DMS53 (cell line): ENCODE measurements at places on chromosomes 7 and 10.

DNA sequence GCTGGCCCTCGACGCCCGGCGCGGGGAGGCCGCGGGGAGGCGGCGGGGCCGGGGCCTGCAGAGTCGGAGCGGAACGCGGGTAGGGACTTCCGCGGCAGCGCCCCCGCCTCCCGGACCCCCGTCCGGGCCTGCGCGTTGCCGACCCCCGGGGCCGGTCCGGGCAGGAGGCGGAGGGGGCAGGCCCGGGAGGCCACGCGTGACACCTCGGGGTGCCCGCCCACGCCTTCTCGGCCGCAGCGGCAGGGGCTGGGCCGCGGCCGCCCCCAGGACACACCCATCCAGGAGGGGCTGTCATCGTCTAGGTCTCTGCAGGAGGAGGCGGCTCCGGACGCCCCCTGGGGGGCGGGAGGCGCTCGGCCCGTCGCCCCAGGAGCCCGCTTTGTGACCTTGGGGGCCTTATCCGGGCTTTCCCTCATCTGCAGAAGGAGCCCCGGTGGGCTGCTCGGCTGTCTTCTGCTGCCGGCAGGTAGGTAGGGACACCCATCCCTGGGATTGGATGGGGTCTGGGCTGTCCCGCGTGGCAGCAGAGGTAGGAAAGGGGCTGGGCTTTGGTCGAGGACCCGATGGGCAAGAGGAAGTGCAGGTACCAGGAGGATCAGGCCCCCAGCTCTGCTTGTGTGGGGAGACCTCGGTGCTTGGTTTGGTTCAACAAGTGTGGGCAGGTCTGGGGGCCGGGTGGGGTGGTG, 569 bp downstream of the ZNF316 start:
- peak; percentile 71 for DNase-seq

GRCh38 chr7:148967032-148967372, 61.3 kb downstream of the PDIA4 start:
- DNase-seq = no peak

DNA sequence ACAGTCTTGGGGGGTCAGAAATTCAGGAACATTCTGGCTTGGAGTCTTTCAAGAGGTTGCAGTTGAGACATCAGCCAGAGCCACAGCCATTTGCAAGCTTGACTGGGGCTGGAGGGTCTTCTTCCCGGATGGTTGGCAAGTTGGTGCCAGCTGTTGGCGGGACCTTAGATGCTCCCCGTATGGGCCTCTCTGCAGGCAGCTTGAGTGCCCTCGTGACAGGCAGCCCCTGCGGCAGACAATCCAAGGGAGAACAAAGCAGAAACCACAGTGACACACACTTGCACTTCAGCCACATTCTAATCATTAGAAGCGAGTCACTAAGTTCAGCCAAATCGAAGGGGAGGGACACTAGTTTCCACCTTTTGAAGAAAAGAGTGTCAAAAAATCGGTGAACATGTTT, 59.4 kb upstream of the MXI1 start:
- peak; percentile 47 for DNase-seq

DNA sequence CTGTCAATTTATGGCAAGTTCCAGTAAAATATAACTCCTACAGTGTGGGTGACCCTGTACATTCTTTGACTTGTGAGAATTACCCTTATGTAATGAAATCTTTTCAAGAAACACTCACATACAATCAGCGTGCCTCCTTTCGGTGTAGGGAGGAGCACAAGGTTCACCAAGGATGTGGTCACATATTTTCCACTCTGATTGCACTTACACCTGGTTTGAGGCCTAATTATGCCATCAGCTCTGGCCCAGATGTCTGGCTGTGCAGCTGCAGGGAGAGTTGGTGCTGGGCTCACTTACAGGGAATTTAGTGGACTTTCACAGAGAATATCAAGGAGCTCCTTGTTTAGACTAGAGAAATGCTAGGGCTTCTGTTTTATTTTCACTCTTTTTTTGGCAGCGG, 146.0 kb upstream of the STEAP4 start:
- no peak for DNase-seq

DNA sequence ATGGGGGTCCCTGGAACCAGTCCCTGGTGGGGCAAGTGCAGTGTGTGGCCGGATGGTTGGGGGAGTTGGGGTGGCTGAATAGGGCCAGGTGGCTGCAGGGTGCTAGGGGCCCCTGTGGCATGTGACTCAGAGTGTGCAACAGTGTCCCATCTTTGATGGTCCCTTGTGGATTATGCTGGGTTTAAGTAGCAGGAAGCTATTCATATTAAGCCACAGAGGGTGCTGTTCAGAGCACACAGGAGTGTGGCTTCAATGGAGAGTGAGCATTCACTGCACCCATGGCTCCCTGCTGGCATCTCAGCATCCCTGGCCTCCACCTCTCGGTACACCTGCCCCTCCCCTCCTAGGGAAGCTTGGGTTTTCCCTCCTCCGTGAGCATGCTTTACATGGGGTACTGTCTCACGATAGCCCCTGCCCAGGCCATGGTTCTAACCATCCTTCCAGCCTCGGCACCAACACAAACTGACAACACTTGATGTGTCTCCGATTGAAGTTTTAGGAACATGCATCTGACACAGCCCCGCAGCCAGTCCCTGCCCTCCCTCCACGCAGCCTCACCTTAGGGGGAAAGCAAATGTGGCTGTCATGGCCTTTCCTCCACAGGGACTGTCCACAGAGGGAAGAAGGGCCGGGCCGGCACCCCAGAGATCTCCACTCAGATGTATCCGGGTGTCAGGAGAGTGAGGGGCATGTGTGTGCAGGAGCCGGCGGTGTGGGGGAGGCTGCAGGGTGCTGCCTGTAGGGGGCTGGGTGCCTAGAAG, 30.4 kb upstream of the PPIF start:
- peak; percentile 33 for DNase-seq

- DNase-seq = peak; percentile 94
Measured at GRCh38 chr7:30594048-30594539, 584 bp upstream of the GARS1 start.

DNA sequence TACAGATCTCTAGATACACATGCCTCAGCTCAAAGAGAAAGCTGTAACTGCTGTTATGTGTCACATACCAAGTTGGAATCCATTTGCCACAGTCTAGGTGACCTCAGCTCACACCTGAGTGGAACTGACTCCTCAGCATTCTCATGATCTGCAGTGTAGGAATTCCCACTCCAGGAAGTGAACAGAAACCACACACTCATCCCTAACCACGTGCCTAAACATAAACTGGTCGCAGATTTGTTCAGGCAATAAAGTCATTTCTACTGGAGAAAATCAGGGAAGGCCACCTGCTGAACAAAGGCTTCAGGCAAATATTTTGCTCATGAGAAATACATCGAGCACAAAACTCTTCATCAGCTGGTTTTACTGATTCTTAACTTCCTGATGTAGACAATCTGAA, 23.0 kb upstream of the ZMYND11 start:
- DNase-seq = peak; percentile 68

DNA sequence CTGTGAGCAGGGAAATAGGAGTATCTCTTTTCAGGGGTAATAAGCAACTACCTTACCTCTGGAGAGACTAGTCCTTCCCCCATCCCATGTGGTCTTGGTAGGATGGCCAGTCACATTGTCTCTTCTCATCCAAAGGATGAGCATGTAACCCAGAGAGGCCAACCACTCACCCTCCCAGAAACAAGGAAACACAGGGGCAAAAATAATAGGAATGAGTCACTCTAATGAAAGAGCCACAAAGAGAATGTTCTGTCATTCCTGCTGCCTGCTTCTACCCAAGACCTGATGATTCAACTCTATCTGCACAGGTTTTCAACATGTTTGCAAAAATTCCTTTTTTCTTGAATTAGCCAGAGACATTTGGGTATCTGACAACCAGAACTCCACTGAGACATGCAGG, 99.3 kb upstream of the NFE2L3 start:
- peak; percentile 96 for DNase-seq

GRCh38 chr10:57790703-57791102, 477.0 kb downstream of the IPMK start:
- DNase-seq = no peak

GRCh38 chr7:47183862-47184590, 397.9 kb downstream of the TNS3 start:
- no peak for DNase-seq

DNA sequence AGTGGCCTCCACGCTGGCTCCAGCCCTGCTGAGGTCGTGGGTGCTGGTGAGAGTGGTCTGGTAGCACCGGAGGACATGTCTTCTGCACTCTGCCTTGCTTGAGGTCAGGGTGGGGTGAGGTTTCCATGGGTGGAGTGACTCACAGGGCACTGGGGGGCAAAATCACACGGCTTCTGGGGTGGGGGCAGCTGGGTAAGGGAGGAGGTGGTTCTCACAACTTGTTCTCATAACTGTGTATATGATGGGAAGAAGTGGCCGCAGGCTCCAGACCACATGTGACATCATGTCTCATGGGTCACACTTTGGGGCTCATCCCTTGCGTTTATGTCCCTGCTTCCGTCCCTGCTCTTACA, 884 bp upstream of the PRF1 start:
- no peak for DNase-seq

DNA sequence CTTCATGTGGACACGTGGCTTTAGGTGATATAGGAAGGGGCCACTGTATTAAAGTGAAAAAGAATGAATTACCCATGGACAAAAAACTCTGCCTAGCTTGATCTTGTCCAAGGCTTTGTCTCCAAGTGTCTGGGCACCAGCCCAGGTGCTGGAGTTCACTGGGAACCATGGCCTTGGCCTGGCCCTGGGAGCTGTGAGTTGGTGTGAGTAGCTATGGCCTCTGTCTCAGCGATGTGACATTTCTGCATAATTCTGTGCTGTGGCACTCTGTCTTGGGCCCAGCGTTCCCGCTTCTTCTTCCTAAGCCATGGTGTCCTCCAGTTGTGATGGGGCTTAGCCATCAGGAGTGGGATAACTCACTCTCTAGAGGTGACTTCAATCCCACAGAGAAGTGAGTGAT, 119.0 kb upstream of the PPP2R2D start:
- no peak for DNase-seq

GRCh38 chr7:141167381-141167964, 93.6 kb downstream of the TMEM178B start:
- DNase-seq = no peak

DNA sequence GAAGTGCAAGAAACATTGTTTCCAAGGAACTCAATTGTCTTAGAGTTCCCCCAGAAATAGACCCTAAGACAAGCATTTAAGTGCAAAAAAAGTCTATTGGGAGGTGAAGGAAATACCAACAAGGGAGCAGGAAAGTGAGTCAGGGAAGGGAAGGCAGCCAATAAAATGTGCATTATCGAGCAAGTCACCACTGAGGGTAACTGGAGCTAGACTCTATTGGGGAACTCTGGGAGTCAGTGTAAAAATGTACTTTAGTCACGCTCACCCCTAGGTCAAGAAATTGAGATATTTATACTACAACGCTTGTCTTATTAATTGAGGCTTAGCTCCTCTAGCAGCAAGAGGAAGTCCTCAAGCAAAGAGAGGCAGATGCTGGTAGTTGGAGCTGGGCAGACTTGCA, 137.7 kb downstream of the RTKN2 start:
- no peak for DNase-seq

DNA sequence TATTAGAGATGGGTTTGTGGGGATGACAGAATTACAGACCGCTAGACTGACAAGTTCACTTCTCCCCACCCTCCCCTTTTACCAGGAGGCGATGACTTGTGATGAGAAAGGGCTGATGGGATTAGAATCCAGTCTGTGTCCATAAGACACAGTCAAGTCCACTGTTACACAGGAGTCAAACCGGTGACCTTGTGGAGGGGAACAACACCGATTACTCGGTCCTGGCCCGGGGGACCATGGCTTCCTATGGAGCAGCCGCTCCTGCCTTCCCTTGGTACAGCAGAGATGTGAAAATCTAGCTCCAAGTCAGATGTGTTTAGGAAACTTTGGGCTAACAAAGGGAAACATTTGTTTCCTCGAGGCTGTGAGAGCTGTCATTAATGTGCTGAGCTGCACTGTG, 105.5 kb downstream of the ACTR3B start:
- DNase-seq = no peak

GRCh38 chr7:154882931-154883474, 119.9 kb downstream of the PAXIP1 start:
- DNase-seq = no peak
